ENCODE measurements at places on chromosomes 6 and 20. TPM values are rescaled to one million over a fixed set of nuclear protein-coding genes. Genes with fewer than 3 reads are reported as not detected.

The LY6G6C gene
- total RNA-seq, result 3.6 TPM

DNA sequence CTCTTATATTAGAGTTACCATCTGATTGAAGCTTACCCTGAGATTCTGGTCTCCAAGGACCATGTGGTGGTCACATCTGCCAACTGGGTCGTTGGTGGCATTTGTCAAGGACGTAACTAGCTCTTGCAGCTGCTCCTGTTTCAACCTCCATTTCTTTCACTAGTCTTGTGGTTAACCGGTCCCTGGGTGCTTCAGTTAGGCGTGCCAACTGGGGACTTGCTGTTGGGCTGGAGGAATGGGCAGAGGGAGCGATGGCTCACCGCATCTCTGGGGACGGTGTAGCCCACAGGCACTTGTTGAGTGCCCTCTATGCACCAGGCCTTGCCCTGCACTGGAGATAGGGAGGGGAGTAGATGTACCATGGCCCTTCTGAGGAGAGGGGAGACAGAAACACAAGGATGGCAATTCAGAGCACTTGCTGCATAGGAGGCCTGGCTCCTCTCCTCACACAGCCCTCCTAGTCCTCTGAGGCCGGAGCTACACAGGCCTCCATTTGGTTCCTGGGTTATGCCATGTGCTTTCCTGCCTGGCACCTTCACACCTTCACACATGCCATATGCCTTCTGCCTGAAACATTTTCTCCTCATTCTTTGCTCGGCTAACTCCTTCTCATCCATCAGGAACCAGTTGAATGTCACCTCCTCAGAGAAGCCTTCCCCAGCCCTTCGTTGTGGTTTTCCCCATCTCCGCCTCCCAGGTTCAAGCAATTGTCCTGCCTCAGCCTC, 20.0 kb upstream of the ASXL1 start:
- no peaks in the 10 kb centered on the region for H3K27me3 ChIP-seq
- no peak overlapping the region for H3K4me3 ChIP-seq
- no peak for DNase-seq
- H3K36me3 ChIP-seq, result peaks cover 9% of the 10 kb centered on the region

The TSPYL4 gene
- 2.8 TPM for total RNA-seq

- H3K36me3 ChIP-seq, result no peaks in the 10 kb centered on the region
- DNase-seq, result peak; percentile 39
- H3K27me3 ChIP-seq, result no peaks in the 10 kb centered on the region
- peaks cover 53% of the 10 kb centered on the region for H3K4me1 ChIP-seq
- peak overlapping the region; percentile 42 for H3K4me3 ChIP-seq
Measured at GRCh38 chr6:53335224-53335994, 13.3 kb downstream of the ELOVL5 start.

The CRISP1 gene
- total RNA-seq, result not detected

The SRC gene
- 38.7 TPM for total RNA-seq

DNA sequence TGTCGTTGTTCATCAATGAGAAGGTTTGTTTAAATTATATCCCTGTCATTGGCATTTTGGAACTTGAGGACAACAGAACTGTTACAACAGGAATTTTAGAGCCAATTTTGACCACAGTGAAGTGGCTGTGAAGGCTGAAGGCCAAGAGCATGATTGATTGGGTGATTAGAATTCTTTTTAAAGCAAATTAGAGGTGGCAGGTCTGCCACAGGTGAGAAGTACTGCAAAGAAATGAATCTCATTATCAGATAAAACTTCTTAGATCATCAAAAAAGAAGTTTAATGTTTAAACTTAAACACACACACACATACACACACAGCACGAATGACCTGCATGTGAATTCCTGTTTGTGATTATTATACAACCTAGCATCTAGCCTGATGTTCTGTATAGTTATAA, 32.4 kb downstream of the FARS2 start:
- no peaks in the 10 kb centered on the region for H3K27me3 ChIP-seq
- no peak for DNase-seq
- H3K4me3 ChIP-seq, result no peak overlapping the region
- no peaks in the 10 kb centered on the region for H3K36me3 ChIP-seq
- H3K4me1 ChIP-seq, result peaks cover 8% of the 10 kb centered on the region
- no peak overlapping the region for H3K27ac ChIP-seq

GRCh38 chr6:108594640-108595039, 33.9 kb downstream of the FOXO3 start:
- no peak for DNase-seq
- no peaks in the 10 kb centered on the region for H3K36me3 ChIP-seq
- no peak overlapping the region for H3K4me3 ChIP-seq
- H3K27me3 ChIP-seq, result no peaks in the 10 kb centered on the region
- H3K27ac ChIP-seq, result peak overlapping the region; percentile 91
